ENCODE measurements at places on chromosomes 5 and 9.

GRCh38 chr9:111198936-111199335 is 131.1 kb downstream of the OR2K2 start:
- DNase-seq = no peak

DNA sequence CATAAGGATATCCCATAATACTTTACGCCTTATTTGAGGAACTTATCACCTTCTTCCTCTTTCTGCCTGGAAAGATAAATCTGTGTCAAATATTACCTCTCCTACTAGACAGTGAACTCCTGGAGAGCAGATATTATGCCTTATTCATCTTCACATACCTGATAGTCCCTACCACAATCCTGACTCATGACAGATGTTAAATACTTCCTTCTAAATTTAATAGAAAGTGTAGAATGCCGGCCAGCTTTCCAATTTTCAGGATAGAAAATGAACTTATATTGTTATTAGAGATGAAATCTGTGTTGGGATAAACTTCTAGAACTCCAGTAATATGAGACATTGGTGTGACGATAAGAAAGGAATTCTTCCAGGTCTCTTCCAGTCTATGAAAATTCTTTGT is 89.0 kb downstream of the GCNT4 start:
- no peak for DNase-seq

DNA sequence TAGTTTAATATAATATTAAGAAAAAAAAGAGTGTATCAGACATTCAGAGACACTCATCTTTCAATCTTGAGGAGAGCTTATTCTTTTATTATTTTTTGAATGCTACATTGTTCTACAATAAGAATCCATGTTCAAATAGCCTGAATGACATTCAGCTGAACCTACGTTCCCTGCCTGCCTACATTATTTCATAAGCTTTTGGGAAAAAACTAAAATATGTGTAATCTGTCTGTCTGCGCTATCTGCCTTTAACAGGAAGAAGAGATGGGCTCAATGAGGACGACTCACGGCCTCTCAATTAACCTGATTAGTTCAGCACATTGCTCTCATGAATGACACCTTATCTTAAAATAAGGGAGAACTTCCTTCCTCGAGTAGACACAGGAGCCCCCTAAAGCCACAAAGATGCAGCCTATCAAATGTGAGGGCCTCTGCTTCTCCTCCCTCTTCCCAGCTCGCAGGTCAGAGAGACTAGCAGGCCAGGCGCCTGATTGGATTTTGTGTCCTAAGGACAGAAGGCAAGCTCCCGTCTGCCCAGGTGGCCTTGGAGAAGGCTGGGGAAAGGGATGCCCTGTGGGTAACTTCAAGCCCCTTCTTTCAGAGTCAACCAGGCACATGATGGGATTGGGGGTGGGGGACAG is 37.8 kb downstream of the EBF1 start:
- no peak for DNase-seq

GRCh38 chr5:135153661-135154060 is 119.6 kb upstream of the PITX1 start:
- no peak for DNase-seq

- DNase-seq = no peak
These were observed 42.4 kb downstream of the CWC27 start for GRCh38 chr5:64811050-64811640.

GRCh38 chr9:73152953-73153352 is 1.3 kb downstream of the ANXA1 start:
- no peak for DNase-seq

GRCh38 chr5:78221964-78222451 is 72.5 kb downstream of the AP3B1 start:
- DNase-seq = no peak

DNA sequence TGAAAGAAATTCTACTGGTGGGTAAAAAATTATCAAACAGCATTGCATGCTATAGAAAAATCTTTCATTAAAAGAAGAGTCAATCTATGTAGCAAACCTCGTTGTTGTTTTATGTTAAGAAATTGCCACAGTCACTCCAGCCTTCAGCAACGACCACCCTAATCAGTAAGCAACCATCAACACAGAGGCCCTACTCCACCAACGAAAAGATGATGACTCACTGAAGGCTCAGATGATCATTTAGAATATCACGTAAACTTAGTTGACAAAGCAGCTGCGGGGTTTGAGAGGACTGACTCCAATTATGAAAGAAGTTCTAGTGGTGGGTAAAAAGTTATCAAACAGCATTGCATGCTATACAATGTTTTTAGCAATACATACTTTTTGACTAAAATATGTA is 242.6 kb downstream of the DRD1 start:
- DNase-seq = no peak

DNA sequence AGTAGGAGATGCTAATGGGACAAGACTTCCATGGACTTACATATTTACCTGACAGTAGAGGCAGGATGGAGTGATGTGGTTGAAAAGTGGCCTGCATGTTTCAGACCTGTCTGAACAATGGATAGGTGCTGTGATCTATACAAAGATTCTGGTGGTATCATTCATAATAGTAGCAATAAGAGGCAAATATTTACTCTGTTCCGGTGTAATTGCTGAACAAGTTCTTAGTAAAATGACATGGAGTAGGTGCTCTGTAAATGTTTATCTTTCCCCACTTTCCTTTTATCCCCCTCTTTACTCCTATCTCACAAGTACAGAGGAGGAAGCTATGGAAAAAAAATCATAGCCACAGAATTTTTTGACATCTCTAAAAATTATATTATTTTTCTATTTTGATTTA is 159.0 kb upstream of the SLC12A2 start:
- DNase-seq = no peak

DNA sequence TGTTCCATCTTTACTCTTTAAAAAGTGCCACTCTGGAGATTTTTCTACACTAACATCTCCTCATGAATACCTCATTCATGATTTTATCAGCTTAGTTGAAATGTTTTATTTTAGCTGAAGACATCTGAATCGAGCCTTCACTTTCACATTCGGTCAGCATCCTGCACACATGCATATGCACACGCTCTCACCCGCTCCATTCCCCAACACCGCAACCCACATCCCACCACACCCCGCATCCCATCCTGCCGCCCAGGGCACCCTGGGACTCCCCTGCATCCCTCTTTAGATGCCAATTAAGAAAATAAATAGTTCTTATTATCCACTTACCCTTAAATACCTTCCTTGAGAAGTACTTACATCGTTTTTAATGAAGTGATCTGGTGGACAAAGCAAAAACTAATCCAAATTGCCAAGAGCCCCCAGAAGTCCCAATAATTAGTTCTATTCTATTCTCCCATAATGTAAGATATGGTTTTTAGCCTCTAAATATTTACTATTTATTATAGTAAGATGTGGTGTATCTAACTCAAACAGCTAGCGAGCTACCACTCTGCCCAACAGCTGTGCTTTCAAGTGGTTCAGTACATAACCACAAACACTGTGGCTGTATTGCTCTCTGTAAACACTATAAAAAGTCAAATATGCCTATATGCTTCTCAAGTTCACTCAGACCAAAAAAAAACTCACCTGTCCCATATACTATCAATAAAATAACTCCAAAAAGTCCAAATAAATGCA is 38.2 kb downstream of the GZMK start:
- peak; percentile 7 for DNase-seq

DNA sequence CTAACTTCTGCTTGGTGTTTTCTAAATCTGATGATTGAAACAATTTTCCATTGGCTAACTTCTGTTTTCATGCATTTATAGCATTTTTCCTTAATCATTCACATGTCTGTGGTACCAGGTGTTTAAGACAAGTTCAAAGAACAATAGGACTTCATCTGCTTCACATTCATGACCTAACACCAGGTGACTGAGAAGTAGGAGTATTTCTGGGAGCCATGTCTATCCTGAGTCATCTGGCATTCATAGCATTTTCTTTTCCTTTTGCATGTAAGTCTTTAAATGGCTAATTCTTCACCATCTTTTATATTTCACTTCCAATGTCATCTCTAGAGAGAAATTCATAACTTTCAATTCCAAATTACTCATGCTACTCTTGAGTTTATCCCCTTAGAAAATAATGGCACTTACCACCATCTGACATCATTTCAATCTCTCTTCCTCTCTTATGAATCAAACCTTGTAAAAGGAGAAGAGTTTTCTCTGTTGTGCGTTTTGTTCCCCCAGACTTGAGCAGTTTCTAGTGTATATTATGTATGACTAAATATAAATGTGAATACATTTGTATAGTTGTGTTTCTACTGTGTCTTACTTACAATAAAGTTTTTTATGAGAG is 1196.1 kb upstream of the CDH9 start:
- no peak for DNase-seq

DNA sequence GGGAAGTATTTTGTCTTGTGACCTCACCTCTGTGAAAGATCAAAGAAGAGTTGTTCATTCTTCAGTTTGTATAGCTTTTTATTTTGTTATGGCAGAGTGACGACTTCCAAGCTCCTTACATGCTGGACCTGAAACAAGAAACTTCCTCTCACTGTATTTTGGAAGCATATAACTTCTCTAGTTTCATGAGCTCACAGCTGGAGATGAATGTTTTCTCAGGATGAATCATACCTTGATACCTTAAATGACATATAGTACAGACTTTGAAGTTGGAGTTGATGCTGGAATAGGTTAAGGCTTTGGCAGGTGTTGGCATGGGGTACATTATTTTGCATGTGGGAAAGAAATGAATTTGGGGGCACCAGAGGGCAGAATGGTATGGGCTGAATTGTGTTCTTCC is 112.5 kb downstream of the SLC25A46 start:
- DNase-seq = no peak

DNA sequence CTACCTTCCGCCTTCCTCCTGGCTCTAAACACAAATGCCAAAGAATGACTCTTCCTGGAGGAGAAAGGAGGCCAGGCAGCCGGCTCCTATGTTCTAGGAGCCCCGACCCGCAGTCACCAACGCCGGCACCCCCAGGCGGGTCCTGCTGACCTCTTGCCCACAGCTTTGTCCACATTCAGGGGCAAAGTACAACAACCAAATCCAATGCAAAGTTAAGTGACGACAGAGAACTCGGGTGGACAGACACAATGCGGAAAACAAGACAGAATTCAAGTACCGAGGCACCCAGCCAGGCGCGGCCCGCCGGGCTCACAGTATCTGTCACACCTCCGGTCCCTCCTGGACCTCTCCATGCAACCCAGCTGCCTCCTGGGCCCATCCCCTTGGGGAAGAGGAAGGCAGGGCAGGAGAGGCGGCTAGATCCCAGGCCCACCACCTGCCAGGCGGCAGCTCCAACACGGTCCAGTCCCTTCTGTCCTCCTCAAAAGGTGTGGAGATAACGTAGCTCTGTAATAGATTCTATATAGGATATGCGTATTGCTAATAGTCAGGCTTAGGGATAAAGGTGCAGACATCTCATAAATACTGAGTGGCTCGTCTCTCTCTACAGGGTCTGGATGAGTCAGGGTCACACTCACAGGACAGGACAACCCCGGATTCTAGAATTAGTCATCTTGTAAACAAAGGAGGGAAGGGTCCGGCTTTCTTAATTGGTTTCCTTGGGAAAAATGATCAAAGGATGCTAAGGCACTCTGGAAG is 46.9 kb upstream of the UBAC1 start:
- DNase-seq = no peak

GRCh38 chr5:129904102-129904666 is at the start of gene CHSY3:
Gene CHSY3 (plus strand): TSS chr5:129904465.
- DNase-seq = no peak

- DNase-seq = no peak
These were observed 5.7 kb downstream of the SRP19 start for GRCh38 chr5:112866739-112867138.

GRCh38 chr5:84343171-84343570 is 41.5 kb downstream of the EDIL3 start:
- no peak for DNase-seq

- DNase-seq = peak; percentile 15
These were observed 24.3 kb downstream of the CPLX2 start for GRCh38 chr5:175895686-175896102.

GRCh38 chr5:79464695-79465332 is 49.1 kb downstream of the HOMER1 start:
- no peak for DNase-seq

DNA sequence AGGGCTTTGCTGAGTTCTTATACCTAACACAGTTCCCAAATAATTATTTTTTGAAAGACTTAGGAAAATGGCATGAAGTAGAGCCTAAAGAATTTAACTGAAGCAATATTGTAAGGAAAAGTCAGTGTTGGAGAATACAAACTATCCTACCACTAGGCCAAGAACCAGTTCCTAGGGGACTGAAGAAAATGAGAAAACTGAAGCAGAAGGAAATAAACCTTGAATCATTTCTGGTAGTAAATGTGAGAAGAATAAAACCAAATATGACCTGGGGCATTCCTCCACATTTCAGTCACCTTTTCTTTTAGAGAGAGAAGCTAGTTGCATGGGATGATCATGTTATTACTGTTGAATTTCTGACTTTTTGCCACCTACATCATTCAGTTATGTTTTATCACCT is 1393.9 kb upstream of the C9orf72 start:
- DNase-seq = no peak

DNA sequence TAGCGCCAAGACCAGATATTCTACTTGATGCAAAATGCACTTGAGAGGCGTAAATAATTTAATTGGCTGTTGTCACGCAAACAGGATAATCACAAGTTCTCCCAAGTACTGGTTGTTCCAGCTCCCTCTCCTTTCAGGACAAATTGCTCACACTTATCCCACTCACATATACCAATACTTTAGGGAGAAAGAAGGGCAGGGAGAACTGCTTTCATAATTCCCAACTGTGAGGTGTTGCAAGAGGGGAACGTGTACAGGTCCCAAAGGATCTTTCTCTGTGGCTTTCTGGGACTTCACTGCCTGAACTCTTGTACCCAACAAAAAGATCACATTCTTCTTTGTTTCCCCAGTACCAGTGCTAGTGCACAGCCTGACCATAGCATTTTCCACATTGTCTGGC is 21.5 kb upstream of the TGFBI start:
- no peak for DNase-seq

GRCh38 chr9:32647671-32648070 is 12.2 kb upstream of the TAF1L start:
- DNase-seq = no peak

DNA sequence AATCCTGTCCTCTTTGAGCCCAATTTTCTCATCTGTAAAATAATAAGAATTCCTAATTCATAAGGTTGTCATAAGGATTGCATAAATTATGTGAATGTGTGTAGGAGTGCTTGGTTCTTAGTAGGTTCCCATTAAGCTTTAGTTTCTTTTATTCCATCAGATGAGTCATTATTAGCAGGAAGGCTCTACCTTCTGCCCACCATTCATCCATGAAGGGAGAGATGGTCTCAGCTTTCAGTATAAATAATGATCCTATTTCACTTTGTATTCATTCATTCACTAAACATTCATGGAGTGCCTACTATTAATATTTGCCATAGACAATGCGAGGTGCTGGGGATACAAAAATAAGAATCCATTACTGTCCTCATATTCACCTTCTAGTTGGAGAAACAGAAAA is 3.0 kb downstream of the CMYA5 start:
- DNase-seq = no peak

DNA sequence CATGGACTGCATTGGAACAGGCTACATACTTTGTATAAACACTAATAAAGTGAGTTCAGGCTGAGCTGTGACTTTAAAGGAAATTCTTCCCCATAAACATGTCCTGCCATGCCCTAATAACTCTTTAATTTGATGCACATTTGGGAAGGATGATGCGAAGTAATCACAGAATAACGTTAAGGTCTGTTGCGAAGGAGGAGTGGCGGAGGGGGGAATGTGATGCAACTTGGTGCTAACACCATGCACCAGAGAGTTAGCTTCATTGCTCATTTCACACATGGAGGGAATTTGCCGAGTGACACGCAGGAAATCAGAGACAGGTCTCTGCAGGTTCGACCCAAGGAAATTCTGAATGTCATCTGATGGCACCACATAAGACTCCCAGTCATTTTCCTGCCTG is 32.9 kb downstream of the SLIT3 start:
- DNase-seq = no peak
